Activated CD4-positive, alpha-beta T cell treated with anti-CD3 and anti-CD28 coated beads for 1 hour (primary cell): ENCODE measurements at places on chromosomes 7 and 10.

- DNase-seq, result peak; percentile 75
These were observed 7.6 kb upstream of the ORAI2 start for GRCh38 chr7:102425639-102426267.

GRCh38 chr10:1776127-1776662 lies 38.9 kb upstream of the ADARB2 start:
- no peak for DNase-seq

DNA sequence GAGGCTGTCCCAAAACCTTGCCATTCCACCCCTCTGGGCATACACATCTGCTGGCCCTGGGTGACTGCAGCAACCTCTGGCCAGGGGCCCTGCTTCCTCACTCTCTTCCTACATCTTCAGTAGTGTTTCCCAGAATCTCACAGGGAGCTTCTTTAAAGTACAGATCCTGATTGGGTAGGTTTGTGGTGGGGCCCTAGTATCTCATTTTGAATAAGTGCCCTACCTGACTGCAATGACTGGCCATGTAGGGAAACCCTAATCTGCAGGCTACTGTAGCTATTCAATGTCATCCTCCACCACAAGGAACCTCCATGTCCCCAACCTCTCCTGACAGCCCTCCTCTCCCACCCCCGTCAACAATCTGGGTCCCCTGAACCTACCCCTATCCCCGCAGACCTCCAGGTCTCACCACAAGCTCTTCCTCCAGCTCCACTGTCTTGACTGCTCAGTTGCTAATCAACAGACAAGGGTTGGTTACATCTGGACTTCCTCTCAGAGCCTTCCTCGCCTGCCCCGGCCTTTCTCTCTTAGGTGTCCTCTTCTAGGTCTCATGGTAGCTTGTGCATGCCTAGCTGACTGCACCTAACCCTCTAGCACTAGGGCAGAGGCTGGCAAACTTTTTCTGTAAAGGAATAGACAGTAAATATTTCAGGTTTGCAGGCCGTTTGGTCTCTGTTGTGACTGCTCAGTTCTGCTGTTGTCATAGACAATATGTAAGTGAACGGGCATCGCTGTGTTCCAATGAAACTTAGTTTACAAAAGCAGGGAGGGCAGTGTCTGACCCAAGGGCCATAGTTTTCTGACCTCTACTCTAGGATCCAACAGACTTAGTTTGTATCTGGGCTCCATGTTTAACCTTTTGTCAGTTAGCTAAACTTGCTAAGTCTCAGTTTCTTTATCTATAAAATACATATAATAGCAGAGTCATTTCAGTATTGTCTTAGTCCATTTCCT lies 121.1 kb downstream of the AOAH start:
- DNase-seq, result no peak

GRCh38 chr10:34868589-34868988 lies 53.5 kb upstream of the PARD3 start:
- no peak for DNase-seq

DNA sequence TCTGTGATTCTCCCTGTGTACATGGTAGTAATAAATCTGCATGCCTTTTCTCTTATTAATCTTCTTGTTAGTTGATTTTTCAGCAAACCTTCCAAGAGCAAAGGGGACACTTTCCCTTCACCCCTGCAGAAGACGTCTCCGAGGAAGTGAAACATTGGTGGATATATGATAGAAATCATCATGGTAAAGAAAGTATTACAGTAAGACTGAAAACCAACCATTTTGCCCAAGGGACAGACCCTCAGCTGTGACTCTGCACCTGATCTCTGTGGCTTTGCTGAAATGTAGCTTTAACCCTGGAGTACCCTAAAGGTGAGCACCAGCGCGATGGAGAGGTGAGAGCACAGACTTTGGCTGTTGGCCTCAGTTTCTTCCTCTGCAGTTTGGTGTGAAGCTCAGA lies 32.8 kb upstream of the MYO3A start:
- DNase-seq, result no peak

GRCh38 chr10:12022580-12023257 lies 19.9 kb downstream of the UPF2 start:
- DNase-seq, result no peak

GRCh38 chr10:18294633-18295032 lies 154.4 kb downstream of the CACNB2 start:
- no peak for DNase-seq

- no peak for DNase-seq
These were observed 56.3 kb upstream of the BMPER start for GRCh38 chr7:33849004-33849403.

DNA sequence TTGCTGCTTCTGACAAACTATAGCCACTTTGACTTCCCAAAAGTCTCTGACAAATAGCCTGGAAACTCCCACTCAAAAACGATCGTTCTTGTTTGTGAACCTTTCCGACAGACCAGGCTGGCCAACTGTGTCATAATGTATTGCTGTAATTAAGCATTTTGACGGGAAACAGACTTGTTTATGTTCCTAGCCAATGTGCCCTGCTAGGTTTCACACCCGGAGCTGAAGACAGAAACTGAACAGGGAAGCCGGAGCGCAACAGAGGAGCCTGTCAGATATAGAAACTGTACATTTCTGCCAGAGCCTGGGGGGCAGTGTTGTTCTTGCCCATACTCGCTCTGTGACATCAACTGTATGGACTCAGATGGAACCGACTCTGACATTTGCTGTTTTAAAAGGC lies 55.3 kb upstream of the C7orf33 start:
- DNase-seq, result no peak

GRCh38 chr10:62650411-62650810 lies 154.1 kb upstream of the ADO start:
- no peak for DNase-seq

GRCh38 chr10:11886138-11886474 lies 63.0 kb downstream of the PROSER2 start:
- no peak for DNase-seq

DNA sequence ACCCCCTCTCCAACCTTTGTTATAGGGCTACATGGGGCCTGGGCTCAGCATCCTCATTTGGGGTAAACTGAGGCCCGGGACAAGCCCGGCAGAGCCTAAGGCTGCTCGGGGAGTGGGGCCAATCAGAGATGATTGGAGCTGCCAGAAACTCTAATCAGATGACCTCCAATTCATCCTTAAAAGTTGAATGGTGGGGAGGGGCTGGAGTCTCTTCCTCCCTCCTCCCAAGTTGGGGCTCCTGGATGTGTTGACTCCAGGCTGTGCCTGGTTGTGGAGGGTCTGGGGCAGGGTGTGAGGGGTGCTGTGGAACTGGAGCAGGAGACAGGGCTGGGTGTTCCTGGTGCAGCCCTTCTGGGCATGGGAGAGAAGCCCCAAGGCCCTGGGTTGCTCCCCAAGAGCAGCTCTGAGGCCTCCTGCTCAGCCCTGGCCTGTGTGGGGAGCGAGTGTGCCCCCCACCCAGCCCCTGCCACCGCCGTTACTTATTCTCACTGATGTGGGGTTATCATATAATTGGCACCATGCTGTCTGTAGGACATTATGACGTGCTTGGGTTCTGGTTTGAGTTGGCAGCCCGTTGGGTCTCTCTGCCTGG lies 2.2 kb downstream of the BHLHA15 start:
- DNase-seq, result no peak

DNA sequence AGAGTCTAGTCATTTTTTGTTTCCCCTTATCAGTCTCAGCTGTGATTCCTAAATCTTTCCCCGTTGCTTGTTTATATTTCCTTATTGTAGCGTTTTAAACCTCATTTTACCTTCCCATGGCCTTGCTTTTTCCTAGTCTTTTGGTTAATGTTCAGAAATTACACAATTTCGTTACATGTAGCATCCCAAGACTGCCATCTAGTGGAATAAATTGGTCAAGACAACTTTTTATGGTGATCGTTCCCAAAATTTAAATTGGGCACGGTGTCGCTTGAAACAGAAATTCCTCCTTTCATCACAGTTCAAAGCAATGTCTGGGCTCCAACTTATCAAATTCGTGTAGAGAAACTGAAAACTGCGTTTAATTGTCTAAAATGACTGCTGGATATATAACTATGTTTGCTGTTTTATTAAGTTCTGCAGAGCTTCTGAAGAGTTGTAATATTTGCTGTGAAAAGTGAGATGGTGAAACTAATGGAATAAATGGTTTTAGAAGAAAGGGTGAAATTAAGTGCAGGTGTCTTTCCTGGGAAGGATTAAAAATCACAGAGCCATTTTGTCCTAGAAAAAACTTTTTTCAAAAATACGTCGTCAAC lies 370.2 kb downstream of the PHF14 start:
- no peak for DNase-seq

DNA sequence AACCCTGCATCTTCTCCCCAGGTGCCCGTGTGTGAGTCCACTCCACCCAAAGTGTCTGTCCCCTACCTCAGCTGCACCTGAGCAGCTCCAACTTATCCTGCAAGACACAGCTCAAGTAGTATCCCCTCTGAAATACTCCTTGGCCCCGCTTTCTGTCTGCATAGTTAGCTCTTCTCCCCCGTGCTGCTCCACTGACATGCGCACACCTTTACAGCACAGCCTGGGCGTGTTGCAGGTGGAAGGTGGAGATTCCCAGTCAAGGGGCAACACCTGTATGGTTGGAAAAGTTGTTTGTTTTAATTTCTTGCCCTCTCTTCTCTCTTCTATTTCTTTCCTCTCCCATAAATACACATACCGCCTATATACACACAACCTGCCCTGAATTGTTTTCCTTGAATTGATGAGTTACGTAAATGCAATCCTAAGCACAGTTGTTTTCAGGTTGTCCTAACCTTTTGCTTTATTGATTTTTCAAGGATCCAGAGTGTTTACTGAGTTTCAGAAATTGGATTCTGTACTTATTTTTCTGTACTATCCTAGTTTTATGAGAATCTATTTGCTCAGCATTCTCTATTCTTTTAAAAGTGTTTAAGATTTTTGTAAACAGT lies 14.9 kb downstream of the MET start:
- DNase-seq, result no peak

DNA sequence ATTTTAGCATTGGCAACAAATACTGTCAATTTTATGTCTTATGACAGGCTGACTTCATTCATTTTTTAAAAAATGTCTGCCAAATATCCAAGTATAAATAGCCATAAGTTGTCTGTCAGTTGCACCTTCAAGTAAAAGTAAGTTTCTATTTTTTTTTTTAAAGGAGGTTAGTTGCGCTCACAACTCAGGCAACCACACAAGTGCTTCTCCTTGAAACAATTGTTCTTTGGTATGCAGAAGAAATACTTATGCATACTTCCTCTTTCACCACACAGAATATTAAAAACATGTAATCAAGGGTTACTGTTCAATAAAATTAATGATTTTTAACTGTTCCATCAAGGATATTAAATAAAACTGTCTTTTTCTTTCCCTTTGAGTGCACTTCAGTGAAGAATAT lies 97.9 kb downstream of the RTKN2 start:
- DNase-seq, result no peak

GRCh38 chr10:78362406-78363022 lies 328.9 kb downstream of the RPS24 start:
- DNase-seq, result no peak

DNA sequence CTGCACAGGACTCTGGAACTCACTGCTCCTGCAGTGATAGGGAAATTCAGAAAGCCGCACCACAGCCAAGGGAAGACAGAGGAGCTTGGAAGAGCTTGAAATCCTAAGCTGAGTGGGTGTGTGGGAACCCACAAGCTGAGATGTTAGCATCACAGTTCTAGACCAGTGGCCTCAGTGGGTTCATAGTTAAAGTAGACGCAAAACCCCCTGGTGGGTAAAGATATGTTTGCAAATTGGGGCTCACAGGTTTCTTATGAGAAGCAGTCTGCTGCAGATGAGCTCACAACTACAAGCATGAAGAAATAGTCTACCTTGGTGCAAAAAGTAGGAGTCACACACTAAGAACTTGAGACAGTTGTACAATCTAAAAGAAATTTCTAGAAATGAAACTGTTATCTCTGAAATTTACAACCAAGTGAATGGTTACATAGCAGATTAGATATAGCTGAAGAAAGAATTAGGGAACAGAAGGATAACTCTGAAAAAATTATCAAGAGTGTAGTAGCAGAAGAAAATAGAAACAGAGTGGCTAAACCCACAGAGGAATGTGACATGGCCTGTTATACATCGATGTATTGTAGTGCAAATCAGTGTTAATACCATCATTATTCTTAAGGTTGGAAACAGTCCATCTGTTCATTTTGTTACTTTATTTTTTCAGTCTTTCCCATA lies 77.2 kb downstream of the DYNC2I1 start:
- DNase-seq, result no peak

GRCh38 chr7:41940760-41941343 lies 238.0 kb upstream of the INHBA start:
- DNase-seq, result no peak

DNA sequence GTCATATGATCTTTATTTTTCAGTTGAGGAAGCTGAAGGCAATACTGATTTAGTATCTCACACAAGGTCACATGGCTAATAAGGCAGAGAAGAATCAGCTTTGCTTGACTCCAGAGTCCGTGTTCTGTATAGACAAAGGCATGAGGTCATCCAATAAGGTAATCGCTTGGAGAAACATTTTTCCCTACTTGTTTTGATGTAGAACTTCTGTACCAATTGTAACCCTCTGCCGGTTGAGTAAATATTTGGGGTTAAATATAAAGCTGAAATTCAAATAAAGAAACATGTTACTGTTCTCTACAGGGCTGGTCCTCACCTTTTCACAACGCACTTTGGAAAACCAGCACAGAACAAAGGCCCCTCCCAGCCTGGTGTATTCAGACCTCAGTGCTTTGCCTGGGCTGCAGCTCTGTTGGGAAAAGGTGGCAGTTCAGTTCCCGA lies 83.0 kb upstream of the INSYN2A start:
- no peak for DNase-seq

GRCh38 chr7:151309311-151309710 lies 32.3 kb upstream of the NUB1 start:
- no peak for DNase-seq

- DNase-seq, result no peak
These were observed 365.2 kb upstream of the MEOX2 start for GRCh38 chr7:16051561-16052255.

GRCh38 chr10:101226491-101227428 lies 2.5 kb downstream of the LBX1 start:
- DNase-seq, result no peak

- DNase-seq, result no peak
These were observed 112.1 kb downstream of the MDFIC start for GRCh38 chr7:115033917-115034459.

- no peak for DNase-seq
These were observed 107.0 kb downstream of the ELFN1 start for GRCh38 chr7:1777122-1777521.

- DNase-seq, result no peak
These were observed 162.0 kb upstream of the MAGI2 start for GRCh38 chr7:79615466-79615865.

- DNase-seq, result peak; percentile 27
These were observed 2.9 kb upstream of the MYOZ1 start for GRCh38 chr10:73644015-73644743.

DNA sequence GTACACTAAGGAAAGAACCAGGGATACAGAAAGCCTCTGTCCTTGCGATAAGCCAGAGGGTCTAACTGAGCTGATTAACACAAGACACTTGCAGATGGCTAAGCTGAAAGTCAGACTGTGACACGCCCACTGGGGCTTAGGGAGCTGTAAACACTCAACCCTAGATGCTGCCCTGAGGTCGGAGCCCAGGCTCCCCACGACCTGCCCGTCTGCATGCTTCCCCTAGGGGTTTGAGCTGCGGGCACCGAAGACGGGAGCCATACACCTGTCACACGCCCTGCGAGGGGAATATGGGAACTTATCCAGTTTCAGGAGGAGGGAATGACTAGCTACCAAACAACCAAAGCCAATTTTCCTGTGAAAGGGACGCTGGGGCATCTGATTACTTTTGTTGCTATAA lies 96.0 kb downstream of the HTR5A start:
- DNase-seq, result no peak

GRCh38 chr10:86671419-86671818 lies 3.1 kb downstream of the LDB3 start:
- DNase-seq, result no peak

GRCh38 chr7:107173191-107173590 lies 4.4 kb downstream of the HBP1 start:
- DNase-seq, result no peak
